ENCODE measurements at places on chromosomes 2 and 18.

DNA sequence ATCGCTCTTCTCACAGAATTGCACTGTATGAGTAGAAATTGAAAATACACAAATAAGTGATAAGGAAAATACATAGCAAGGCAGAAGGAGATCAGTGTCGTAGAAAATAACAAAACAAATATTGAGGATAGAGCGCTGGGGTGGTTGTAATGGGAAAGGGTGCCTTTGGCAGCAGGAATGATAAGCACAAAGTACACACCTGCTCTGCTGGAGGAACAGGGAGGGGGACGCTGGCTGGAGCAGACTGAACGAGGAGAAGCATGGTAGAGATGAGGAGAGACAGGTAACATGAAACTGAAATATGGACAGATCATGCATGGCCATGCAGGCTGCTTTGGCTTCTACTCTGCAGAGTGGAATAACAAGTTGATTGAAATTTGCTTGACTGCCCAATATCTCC is 181.2 kb upstream of the FSHR start:
- DNase-seq, result no peak

- DNase-seq, result no peak
Observed at GRCh38 chr2:231128541-231128940, 3.7 kb upstream of the HTR2B start.

- no peak for DNase-seq
Observed at GRCh38 chr2:62558743-62559142, 52.7 kb upstream of the TMEM17 start.

DNA sequence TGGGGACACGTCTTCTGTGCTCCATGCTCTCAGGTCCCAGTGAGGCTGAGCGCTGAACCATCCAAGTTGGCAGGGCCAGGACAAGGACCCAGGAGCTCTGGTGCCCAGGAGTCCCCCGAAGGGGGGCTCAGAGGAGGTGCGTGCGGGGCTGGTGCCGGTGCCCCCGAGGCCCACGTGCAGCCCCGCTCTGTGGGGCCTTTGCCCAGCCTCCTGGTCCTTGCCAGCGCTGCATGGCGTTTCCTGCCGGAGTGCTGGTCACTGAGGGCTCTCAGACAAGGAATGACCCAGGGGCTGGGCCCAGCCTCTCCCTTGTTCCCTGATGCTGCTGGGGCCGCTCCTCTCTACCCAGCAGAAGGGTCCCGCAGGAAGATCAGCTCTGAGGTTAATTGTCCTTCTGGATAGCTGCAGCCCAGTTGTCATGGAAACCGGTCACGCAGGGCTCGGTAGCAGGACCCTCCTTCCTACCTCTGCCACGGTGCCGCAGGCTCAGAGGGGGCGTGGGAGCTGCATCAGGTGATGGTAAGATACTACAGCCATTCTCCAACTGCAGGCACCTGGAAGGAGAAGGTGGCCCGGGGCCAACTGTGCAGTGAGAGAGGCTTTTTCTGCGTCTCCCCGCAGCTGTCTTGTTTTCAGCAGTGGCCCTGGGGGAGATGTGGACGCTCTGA is 64.5 kb downstream of the RRM2 start:
- no peak for DNase-seq

DNA sequence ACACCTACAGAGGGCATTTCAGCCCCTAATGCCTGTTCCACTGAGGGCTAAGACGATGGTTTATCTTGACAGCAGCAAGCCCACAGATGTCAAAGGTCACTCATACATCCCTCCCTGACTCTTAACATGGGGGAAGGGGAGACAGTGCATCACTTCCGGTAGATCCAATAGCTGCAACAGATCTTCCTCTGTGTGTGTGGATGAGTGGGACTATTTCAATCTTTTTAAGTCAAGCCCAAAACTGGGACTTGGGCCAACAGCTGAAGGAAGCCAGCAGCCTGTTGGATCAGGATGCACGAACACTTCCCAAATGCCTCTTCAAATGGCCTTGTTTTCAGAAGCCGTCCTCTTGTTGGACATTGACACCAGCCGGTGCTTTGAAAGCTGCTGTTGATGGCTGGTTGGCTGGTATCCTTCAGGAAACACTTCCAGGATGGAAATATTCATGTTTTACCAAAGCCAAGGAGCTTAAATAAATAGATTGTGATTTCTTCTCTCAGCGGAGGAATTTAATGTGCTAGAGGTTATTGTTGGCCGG is 59.2 kb downstream of the IL1R2 start:
- DNase-seq, result no peak
